ENCODE measurements at places on chromosomes 5 and 9.

DNA sequence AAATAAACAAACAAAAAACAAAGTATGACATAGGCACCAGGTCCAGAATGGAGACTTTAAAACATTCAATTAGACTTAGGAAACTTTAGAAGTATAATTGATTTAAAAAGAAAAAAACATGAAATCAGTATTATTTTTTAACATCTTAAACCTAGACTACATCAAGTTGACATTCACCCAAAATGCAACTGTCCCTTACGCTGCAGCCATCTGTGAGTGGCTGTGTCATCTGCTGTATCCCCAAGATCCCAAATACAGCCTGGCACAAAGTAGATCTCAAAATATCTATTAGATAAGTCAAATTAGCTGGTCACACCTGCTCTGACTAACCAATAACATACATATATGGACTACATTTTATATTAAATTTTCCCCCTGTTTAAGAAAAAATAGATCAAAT is 7.8 kb downstream of the TTLL11 start:
- no peak for DNase-seq

DNA sequence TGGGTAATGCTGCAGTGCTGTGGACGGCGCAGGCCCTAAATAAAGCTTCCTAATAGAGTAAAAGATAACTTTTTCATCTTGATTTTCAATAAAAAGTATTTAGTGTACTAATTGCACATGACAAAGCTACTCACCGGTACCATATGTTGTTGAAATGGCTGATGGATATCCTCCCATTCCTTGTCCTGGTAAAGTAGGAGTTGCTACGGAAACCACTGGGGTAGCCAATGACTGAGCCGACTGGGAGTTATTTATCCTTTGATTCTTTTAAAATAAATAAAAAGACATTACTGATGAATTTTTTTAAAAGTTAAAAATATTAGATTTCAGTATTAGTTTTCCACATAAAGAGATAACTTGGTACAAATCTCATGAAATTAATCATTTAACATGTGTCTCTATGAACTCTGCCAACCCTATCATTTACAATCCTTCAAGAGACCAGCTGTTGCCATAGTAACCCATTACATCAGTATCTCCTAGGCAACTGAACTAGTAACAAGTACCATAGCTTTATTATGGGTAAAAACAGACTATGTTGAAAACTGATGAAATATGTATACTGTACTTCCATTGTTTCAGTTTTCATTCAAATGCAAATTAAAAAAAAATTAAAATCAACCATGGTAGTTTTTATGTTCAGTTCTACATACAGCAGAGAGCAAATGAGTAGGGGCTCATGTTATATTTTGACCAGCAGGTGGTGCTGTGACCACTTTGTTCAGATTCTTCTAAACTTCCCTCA is 153.7 kb downstream of the MEF2C start:
- peak; percentile 13 for DNase-seq

DNA sequence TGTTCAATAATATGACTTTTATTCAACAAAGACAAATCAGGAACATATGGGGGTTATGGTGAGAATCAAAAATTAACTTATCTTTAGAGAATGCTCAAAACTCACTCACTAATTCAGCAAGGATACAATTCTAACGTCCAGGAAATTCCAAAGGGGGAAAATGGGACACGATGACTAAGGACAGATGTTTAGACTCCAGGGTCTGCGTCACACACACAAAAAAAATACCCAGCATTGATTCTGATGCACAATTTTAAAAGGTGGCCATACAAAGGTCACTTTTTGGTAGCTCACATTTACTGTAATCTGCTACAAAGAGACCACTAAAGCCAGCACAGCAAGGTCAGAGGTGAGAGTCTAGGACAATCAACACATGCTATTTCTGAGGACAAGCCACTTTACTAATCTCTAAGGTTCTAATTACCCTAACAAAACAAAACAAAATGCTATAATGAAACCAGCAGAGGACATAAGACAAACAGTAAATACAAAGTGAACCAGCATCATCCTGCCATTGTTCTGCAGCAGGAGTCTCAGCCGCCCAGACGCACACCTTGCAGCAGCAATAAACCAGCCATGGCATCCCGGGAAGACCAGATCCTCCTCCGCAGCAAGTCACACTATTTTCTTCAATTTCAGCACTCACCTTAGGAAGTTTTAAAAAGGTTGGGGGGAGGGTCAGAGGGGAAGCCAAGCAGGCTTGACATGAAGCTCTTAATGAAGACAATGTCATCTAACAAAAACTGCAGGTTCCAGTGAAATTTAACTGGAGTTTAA is 57.8 kb downstream of the TTC39B start:
- no peak for DNase-seq

- DNase-seq = no peak
Measured at GRCh38 chr9:137076636-137077009, 694 bp upstream of the UAP1L1 start.

- no peak for DNase-seq
Measured at GRCh38 chr5:56433039-56433617, 200.0 kb upstream of the ANKRD55 start.
